ENCODE measurements at places on chromosomes 7 and 10.
A peak's percentile ranks its signal among the peaks of the same experiment; 100 is the strongest.

DNA sequence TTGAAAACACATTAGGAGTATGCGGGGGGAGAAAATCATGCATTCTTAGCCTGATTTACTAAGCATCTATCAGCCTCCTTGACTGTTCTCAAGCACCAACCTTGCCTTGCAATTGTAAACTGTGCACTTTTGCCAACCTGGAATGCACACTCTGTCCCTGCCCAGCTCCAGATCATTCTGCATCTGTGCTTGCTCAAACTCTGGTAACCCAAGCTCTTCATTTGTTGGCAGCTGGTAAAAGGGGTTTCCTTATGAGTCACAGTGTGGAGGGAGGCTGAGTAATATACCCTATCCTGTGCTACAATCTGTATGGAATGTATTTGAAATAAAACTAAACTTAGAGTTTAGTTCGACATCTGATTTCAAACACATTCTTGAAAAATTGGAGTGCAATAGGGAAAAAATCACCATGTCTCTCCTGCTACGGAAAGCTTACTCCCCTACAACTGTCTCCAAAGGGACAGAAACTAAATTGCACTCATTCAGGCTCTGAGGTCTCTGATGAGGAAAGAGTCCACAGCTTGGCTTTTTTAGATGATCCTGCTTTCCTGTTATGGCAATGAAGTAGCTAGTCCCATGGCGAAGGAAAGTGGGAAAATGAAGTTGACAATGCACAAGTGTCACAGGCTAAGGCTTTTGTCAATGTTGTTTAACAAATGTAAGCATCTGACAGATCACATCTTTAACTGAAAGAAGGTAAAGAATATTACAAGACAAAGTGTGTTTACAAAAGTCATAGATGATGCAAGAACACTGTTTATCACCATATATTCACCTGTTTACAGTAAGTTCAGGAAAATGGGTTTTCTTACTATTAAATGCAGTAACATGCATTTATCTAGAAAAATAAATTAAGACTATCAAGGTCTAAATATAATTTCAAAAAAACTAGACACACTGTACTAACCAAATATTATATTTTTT lies 61.9 kb downstream of the TES start:
- DNase-seq = peak; percentile 96

- no peak for DNase-seq
These were observed 114.9 kb upstream of the FAM3C start for GRCh38 chr7:121510858-121511482.

DNA sequence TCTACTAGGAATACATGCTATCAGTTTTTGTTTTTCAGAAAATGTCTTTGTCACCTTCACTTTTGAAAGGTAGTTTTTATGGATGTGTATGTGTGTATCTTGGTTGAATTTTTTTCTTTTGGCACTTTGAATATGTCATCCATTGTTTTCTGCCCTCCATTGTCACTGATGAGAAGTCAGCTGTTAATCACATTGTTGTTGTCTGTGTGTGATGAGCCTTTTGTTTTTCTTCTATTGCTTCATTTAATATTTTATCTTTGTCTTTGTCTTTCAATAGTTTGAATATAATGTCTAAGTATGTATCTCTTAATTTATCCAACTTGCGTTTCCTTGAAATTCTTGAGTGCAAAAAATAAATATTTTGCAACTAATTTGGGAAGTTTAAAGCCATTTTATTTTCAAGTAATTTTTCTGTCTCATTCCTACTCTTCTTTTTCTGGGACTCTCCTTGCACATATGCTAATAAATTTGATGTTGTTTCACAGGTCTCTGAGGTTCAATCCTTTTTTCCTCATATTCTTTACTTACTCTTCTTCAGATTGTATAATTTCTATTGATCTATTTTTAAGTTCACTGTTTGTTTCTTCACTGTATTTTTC lies 546.9 kb upstream of the GHITM start:
- DNase-seq = no peak

DNA sequence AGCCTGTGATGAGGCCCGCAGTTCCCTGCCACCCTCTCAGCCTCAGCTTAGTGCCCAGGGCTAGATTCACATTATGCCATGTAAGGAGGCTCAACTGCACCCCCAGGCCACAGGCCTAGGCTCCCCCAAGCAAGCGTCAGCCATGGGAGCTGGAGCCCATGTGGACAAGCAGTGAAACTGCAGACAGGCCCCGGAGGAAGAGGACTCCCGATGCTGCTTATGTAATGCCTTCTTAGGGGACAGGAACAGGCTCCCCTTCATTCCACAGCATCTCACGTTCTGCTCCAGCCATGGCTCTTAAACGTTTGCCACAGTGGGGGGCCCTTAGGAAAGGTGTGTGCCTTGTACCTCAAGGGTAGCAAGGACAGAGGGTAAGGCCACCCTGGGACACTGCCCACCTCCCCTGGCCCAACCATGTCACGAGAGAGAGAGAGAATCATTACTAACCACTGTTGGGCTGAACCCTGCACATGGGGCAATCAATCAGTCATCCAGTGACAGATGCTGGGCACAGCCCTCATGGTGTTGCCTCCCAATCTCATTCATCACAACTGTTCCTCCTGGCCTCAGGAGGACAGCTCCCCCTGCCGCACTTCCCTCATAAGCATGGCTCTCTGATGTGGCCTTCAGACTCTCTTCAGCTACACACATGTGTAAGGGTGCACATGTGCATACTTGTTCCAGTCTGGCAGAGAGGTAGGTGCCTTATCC lies 263.0 kb downstream of the GRID1 start:
- no peak for DNase-seq

- DNase-seq = no peak
These were observed 25.4 kb upstream of the NPVF start for GRCh38 chr7:25253714-25254113.

DNA sequence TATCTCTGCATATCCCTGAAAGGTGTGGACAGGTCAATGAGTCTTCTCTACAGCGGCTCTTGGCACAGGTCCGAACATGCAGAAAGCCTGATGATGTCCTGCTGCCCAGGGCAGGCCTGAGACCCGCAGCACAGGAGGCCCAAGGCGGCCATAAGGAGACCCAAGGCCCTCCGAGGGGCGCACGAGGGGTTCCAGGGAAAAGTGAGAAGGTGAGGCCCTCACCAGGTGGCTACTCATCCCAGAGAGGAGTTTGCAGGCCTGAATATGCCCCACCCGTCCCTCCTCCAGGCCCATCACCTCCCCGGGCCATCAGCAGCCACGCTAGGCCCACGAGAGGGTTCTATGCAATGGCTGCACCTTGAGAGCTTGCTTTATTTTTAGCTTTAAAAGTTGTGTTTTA lies 173.4 kb upstream of the RHEB start:
- no peak for DNase-seq

DNA sequence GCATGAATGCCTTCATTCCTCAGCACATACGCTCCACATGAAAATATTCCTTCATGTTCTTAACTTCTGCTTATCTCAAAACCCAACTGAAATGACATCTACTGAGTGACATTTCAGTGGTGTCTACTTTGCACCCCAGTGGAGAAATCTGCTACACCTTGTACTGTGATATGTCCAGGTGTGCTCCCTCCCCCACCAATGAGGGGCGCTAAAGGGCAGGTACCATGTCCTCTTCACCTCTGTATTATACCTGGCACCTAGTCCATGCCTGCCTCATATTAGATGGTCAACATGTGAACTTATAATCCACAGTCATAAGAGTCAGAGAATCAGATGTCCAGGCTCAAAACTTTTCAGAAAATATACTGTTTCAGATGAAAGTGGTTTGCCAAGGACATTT lies 2.1 kb downstream of the PAXIP1 start:
- DNase-seq = no peak

- no peak for DNase-seq
These were observed 544.8 kb downstream of the CNTNAP2 start for GRCh38 chr7:146661435-146661834.

Data from RPMI7951 (cell line).